ENCODE measurements at places on chromosomes 5 and 9.

GRCh38 chr9:20209391-20210340, 412.6 kb downstream of the MLLT3 start:
- DNase-seq: no peak

- peak; percentile 94 for DNase-seq
Measured at GRCh38 chr9:95508968-95509850, 7.6 kb downstream of the PTCH1 start.

- DNase-seq: peak; percentile 81
Measured at GRCh38 chr5:53027913-53028312, 38.8 kb downstream of the ITGA2 start.

GRCh38 chr9:120265791-120266190, 314.2 kb downstream of the CDK5RAP2 start:
- DNase-seq: no peak

GRCh38 chr5:109329333-109330237, 80.2 kb downstream of the PJA2 start:
- DNase-seq: no peak

DNA sequence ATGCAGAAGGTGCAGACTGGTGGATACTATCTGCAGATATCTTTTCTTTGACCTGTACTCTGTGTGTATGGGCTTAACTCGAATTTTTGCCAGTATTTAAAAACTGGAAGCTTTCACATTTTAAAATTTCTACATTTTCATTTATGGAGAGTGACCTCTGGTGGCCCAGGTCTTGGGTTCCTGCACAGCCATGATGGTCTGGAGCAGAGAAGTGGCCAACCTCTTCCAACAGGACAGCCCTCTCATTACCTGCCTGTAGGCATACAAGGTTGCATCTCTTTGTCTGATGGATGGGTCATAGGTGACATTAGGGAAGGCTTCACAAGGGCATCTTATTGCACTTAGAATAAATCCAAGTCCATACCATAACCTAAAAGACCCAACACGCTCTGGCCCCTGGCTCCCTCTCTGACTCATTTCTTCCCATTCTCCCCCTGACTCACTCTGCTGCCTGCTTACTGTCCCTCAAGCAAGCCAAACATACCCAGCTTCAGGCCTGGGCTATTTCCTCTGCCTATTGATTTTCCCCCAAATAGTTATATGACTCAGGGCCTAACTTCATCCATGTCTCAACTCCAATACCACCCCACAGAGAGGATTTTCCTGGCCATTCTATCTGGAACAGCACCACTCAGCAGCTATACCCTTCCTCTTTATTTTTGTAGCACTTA, 113.3 kb upstream of the SLC1A3 start:
- DNase-seq: no peak
